ENCODE measurements at places on chromosomes 1 and 21.

- peak; percentile 13 for DNase-seq
These were observed 190.1 kb downstream of the HIVEP3 start for GRCh38 chr1:41728403-41729202.

DNA sequence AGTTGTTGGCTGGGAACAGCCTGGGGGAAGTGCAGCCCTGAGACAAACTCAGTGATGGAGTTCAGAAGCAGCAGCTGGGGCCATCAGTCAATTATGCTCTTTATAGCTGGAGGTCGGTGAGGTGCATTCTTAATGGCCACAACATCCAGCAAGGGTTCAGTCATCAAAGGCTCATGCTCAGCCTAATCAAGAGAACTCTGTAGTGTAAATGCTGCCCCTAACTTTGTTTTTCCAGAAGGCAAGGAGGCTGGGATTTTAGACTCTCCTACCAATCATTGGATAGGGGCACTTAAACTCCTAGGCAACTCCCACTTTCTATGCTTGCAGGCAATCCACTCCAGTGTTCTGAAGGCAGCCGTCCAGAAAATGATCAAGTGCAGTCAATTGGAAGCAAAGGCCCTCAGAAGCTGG, 15.0 kb upstream of the RGS4 start:
- no peak for DNase-seq

GRCh38 chr1:226310637-226311195, 1.8 kb upstream of the LIN9 start:
- DNase-seq, result no peak

DNA sequence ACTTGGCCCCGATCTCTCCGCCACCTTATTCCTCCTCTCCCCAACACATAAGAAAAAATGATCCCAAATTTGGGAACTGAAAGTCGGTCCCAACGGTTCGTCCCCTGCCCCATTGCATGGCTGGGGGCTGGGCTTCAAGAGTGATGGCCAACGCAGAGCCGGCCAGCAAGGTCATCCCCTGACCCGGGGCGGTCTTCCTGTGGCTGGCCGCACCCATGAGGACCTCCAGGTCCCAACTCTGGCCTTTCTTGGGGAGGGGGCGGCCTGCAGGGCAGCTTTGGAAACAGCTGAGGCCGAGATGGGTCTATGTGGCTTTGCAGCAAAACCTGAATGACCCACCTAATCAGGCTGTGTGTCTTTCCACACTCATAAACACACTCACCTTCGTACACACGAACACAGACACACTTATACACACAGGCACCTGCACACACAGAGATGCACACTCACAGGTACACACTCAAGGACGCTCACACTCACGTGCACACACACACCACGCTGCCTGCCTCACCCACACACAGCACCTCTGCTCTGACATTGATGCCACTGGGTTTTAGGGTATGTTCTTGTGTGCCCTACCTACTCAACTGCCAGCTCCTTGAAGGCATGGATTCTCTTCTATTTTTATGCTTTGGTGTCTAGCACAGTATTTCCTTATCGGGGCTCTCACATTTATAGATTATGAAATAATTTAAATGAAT, 562 bp downstream of the DYNLT5 start:
- DNase-seq, result no peak

DNA sequence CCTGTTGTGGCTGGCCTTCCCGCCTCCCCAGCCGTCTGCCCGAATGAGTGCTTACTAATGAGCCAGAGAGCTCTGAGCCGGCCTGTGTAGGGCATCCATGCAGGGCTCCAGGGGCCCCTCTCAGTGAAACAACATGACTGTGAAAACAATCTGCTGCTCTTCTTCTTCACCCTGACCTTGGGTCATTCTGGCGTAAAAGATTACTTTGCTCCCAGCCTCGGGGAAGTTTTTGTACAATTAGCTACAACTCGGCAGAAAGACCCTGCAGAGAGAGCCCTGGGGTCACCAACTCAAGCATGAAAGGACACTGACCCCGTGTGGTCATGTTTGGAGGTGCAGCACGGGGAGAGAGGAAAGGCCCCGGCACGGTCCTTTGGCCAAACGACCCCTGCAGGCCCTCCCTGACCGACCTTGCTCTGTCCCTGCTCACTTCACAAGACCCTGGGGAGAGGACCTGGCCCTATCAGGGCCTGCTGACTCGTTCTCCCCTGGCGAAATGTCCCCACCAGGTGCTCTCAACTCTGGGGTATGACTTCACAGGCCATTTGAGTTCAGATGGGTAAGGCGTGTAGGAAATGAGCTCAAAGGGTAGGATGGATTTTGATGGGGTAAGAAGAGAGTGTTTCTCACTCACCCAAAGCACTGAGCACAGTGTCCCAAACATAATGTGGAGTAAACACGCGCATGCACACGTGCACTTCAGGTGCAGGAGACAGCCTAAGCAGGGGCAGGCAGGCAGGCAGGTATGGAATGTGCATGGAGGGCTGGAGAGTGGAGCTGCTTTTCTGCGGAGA, 22.9 kb upstream of the FAM20B start:
- peak; percentile 85 for DNase-seq

GRCh38 chr1:222009105-222009730, 267.3 kb upstream of the DUSP10 start:
- no peak for DNase-seq

DNA sequence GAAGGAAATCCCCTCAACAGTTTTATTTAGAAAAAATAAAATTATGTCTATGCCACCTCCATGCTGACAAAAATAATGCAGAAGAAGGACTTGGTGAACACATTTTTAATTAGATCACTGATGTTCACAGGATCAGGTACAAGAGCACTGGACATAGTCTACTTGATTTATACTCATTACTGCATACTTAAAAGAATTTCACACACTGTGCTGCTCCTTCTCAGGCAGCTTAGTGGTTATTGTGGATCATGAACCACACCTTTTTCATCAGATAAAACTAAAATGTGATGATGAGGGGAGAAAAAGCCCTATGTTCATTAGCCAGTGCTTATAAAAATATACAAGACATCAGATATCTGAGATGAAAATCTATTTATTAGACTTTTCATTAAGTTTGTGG, 103.3 kb upstream of the DPH5 start:
- DNase-seq, result no peak

GRCh38 chr1:176766779-176767178, 303.8 kb downstream of the PAPPA2 start:
- DNase-seq, result no peak

DNA sequence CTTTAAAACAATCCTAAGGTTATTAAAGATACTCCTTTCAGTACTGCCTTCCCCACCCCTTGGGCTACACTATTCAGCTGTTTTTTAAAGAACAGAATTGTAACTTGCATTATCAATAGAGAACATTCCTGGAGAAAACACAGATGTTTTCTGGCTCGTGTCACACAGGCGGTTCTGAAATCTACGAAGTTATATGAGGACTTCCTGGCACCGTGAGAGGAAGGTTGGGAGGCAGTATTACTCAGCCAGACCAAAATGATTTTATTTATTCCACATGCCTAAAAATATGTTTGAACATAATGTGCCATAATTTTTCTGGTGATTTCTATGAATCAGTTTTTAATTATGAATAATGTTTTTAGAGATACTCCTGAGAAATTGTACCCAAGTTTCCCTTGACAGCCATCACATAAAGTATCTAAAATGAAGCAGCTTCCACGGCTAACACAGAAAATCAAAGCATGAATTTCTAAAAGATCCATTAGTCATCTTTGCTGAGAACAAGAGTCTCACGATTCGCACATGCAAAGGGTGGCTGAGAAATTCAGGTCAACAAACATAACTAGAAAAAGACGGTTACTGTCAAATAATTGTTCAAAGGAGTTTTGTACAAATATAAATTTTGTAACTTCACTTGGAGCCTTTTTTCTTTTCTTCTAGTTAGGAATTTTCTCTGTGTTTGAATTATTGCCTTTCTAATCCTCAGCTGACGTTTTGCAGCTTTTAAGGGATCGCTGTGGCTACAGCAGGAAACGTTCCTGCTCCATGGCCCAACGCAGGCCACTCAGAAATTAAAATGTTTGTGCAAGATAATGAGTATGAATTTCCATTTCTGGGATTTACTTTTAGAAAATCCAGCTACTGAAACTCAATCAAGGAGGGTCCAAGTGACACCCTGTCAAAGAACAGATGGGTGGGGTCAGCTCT, 8.0 kb upstream of the SIM2 start:
- DNase-seq, result no peak

DNA sequence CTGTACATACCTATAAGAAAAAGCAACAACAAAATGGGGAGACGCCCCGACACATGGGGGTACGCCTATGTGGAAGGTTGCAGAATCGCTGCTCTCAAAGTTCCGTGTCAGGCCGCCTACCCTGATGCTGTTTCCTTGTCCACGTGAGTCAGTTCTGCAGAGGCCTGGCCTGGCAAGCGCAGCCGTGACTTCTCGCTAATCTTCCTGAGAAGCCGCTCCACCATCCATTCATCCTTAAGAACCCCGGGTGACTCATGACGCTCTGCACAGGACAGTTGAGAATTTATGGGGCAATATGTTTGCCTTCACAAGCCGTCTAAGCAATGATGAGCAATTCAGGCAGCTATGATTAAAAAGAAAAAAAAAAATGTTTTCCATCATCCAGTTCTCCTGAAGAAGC, 122.3 kb upstream of the TMPRSS2 start:
- no peak for DNase-seq

- no peak for DNase-seq
These were observed 206.8 kb downstream of the SLC45A1 start for GRCh38 chr1:8524627-8525157.

All from SK-N-DZ (cell line).